Stromal cell of bone marrow (primary cell): ENCODE measurements at places on chromosomes 3 and 15.

DNA sequence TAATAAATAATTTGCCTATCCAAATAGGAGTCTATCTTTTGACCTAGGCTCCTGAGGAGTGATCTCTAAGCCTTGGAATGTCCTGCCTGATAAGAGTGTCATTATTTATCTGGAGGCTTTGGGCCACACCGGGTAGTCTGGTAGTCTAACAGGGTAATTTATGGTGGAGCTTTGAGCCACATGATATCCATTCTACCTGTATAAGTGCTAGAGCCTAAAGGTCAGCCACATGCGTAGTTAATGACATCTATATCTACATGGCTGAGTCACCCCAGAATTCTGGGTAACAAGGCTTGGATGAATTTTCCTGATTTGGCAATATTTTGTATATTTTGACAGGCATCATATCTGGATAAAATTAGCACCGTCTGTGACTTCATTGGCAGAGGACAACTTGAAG, 681.4 kb downstream of the MCTP2 start:
- DNase-seq, result no peak

GRCh38 chr15:38854506-38854905, 289.9 kb upstream of the RASGRP1 start:
- DNase-seq, result no peak

GRCh38 chr15:61025308-61025707, 203.8 kb downstream of the RORA start:
- no peak for DNase-seq

DNA sequence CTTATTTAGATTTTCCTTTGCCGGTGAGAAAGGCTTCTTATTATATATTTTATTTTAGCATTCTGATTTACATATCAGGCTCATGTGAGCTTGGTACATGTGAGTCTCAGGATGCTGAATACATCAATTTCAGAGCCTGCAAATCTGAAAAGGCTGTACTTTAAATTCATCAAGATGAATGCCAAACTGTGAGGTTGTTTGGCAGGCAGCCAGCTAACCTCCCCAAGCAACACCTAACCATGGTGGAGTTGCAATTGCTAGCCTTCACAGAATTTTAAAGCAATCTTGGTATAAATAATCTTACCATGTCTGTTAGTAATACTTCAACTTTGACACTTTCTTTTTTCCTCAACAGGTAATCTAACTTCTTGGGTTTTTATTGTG, 252.5 kb downstream of the CDIN1 start:
- DNase-seq, result no peak

- no peak for DNase-seq
Observed at GRCh38 chr3:161630794-161631193, 134.2 kb downstream of the OTOL1 start.

- peak; percentile 90 for DNase-seq
Observed at GRCh38 chr15:63371297-63371918, 10.2 kb downstream of the CA12 start.

DNA sequence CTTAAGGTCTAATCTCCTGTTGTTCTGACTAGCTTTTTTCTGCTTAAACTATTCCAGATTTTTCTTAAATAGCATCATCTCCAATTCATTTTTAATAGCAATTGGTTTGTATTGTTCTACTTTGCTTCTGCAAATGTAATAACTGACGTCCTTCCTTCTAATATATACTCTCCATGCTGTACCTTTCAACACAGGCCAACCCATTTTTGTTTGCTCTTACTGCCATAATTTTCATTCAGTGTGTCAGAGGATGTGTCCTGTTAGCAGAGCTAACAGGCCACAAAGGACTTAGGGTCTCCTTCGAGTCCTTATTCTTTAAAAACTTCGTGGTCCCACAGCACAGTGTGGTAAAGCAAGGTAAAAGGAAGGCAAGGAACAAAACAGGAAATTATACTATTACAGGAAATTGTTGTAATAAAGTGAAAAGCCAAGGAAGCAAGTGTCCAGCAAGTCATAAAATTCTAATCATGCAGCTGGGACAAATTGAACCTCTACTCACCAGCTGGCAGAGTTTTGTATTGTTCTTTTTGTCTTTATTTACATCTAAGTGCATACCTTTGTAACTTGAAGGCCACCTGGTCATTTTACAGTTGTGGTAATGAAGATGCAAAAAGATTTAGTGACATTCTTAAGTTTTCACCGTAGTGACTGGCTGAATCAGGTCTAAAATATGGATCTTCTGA, 64.9 kb upstream of the ZBTB20 start:
- no peak for DNase-seq

DNA sequence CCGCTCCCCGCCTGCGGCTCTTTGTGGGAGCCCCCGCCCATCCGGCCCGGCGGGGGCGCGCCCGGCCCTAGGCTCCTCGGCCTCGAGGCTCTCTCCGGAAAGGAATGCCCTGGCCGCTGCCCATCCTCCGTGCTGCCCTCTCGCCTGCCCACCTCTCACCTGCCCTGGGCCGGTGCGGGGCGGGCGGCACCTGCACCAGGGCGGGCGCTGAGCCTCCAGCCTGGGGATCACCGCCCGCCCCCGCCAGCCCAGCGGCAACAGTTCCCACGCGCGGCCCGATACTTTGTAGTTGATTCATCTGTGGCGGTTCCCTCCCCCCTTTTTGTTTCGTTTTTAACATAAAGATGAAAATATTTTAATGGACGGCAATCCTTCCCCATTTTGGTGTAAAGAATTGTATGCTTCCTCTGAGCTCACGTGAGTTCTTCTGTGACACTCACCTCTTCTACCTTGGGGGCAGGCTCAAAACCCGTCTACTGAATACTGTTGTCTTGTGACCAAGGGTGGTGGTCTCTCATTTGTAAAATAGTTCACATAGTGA, 1.9 kb downstream of the KLF13 start:
- DNase-seq, result no peak

DNA sequence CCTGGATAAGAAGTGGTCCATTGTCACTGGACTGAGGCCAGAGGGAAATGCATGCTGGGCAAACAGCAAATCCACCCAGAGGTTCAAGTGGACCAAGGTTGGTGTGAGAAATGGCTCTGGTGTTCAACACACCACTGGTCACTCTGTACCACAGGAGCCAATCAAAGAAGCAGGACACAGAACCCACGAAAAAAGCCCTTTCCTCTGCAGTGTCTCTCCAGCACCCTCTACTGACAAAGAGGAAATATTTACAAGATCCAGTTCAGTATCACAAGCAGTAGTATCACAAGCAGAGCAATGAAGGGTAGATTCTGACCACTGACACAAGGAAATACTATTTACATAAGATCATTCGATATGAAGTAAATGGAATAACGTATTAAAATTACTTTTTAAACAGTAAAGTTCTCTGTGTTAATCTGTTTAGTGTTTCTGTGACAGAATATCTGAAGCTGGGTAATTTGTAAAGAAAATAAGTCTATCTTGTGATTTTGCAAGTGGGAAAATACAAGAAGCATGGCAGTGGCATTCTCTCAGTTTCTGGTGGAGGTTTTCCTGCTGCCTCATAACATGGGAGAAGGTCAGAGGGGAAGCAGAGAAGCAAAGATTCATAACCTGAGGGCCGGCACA, 390.7 kb downstream of the EFHB start:
- no peak for DNase-seq

GRCh38 chr15:73983773-73984172, 8.3 kb downstream of the STOML1 start:
- no peak for DNase-seq

DNA sequence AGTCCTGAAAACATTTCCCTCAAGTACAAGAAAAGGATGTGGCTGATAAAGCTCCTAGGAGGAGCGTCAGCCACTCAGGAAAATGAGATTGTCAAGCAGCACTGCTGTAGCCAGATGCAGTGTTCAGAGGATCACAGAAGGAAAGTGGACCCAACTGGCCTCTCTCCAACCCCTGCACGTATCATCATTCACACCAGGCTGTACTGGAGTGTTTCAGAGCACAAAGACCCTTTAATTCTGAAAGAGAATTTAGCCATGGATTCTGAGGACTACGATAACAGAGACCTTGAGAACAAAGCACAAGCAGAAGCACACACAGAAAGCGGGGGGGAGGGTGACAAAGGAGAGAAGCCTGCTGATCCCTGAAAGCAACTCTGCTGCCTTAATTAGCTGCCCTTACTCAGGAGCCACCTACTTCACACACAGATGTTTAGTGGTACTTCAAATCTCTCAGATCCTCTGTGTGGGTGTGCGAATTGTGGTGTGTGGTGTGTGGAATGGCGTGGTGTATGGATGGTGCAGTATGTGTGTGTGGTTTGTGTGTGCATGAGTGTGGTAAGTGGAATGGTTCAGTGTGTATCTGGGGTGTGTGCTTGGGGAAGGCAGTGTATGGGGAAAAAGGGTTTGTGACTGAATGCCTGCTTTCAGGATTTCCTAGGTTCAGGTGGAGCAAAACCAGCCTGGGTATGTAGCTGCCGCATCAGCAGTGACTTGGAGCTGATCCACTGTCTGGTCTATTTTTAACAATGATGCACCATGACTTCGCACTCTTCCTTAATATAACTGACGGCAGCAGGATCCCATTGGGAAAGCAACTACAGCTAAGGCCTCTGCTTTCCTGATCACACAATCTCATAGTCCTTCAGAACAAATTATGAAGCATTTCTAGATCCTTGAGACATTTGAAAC, 192.5 kb downstream of the RSL24D1 start:
- DNase-seq, result no peak

- DNase-seq, result peak; percentile 48
Observed at GRCh38 chr3:132629928-132630327, 29.7 kb downstream of the ACAD11 start.
